BJ (cell line): ENCODE measurements at places on chromosomes 5 and 9.

GRCh38 chr9:87020169-87020950 is 73.1 kb upstream of the GAS1 start:
- no peak for DNase-seq

- DNase-seq: no peak
Observed at GRCh38 chr9:9002826-9003583, 1203.4 kb upstream of the DMAC1 start.

DNA sequence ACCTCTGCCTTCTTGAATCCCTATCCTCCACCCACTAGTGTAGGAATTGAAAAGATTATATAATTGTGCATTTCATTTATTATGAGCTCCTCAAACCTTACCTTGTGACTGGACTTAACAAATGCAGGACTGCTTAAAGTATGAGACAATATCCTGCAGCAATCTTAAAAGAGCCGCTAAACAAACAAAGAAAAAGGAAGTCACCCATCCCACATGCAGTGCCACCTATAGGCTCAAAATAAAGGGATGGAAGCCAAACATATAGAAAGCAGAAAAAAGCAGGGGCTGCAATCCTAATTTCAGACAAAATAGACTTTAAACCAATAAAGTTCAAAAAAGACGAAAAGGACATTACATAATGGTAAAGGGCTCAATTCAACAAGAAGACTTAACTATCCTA is 8.7 kb downstream of the PCAT7 start:
- DNase-seq: no peak

DNA sequence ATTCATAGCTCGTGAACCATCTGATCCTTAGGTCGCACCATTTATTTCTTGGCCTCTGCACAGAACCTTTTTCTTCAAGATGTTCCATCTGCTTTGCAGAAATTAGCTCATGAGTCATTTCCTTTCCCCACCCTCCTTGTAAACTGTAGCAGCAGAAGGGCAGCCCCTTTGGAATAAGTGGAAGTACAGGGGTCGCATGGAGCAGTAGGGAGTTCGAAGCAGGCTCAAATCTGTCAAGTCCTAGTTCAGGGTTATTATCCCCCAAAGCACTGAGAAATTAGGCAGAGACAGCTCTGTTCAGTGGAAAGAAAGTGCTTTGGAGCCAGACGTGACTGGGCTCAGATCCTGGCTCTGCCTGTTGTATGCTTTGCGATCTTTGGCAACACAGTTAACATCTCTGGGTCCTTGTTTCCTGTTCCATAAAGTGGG is 84.2 kb downstream of the SGCD start:
- peak; percentile 64 for DNase-seq

GRCh38 chr5:32500181-32500580 is 55.6 kb upstream of the ZFR start:
- DNase-seq: no peak

DNA sequence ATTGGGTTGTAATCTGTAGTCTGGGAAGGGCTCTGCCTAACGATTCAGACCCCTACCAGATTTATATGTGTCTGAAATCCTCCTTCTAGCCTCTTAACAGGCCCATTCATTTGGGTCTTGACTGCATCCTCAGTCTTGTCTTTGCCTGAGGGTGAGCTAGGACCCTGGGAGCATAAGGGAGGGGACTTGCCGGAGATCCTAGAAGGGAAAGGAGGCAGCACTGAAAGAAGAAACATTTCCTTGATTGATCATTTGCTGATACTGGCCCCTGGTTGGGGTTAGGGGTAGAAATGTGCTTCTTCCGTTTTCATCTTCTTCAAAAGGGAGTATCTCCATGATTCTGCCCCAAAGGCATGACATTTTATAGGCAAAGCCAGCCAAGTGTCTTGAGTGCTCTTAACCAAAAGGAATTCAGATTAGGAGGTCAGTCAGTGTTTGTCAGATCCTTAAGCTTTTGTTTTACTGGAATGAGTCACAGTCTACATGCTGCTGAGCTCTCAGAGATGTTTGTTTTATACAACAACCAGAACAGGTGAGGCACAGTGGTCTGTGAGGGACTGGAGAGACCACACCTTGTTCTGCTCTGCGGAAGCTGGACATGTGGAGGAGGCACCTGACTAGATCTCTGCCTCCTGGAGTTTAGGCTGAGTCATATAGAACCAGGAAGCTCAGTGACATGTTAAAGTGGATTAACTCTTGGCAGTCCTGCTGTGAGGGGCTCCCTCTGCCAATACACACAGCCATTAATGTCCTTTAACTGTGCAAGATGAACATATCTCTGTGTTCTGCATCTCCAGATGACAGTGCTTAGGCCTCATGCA is 37.7 kb downstream of the PCDHAC2 start:
- no peak for DNase-seq

- DNase-seq: no peak
Observed at GRCh38 chr9:87250205-87250604, 247.5 kb upstream of the DAPK1 start.

GRCh38 chr9:38000735-38001134 is 68.3 kb downstream of the SHB start:
- no peak for DNase-seq

DNA sequence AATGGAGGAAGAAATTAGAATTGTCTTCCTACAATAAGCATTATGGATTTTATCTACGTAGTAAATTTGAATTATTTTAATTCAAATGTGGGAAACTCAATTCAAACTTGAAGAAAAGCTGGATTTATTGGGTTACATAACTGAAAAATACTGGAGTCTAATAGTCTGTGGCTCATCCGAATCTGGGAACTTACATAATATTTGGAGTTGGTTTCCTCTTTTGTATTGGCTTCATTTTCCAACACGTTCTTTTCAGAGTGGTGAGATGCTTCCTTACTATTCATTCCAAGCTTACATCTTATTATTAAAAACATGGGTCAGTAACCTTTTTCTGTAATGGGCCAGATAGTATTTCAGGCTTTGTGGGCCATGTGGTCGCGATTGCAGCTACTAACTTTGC is 164.8 kb downstream of the ARHGAP26 start:
- DNase-seq: no peak

DNA sequence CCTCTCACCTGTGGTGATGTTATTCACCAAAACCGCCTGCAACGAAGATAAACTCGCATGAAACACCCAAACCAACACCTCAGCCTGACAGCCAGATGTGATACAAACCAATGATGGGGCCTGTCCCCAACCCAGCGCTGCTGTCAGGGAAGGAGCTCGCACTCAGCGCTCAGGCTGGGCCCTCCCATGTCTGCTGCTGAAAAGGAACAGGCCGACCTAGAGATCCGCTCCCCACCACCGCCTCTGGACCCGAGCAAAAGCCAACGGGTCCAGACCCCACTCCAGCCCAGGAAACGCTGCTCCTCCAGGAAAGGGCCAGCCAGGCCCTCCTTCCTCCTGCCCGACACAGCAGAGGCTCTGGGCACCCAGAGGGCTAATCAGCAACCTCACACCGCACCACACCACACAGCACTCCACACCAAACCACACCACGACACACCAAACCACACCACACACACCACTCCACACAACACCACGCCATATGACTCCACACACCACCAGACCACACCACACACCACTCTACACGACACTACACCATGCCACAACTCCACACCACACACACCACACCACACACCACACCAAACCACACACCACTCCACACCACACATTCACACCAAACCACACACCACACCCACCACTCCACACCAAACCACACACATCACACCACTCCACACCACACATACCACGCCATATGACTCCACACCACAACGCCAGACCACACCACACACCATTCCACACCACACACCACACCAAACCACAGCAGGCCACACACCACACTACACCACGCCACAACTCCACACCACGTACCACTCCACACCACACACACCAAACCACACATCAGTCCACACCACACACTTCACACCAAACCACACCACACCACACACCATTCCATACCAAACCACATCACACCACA is 46.5 kb downstream of the GOLM1 start:
- no peak for DNase-seq

- DNase-seq: no peak
Observed at GRCh38 chr5:67809589-67809988, 406.0 kb upstream of the PIK3R1 start.

DNA sequence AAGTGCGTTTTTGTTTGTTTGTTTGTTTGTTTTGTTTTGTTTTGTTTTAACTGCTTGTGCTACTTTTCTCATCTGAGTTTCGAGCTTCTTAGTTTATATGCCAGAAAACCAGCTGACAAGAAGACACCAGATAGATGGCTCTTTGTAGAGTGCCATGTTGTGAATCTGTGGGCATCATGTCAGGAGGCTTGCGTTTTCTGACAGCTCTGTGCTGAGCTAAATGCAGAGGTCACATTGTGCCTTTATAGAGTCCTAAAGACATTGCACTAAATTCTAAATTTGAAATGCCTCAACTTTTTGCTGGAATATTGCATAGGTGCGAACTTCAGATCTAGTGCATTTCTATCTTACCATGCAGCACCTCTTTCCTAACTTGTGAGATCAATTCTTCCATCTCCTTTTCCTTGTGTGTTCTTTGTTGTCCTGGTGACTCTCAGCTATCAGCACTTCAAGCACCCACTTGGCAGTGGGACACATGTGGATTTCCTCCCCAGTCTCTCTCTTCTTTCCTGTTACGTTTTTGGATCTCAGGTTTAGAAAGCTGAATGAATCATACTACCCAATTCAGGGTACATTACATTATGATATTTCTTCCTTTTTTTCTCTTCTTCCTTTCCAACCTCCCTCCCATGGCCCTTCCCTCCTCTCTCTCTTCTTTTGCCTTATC is 379.0 kb upstream of the RPS23 start:
- no peak for DNase-seq

- no peak for DNase-seq
Observed at GRCh38 chr5:3394891-3395599, 200.6 kb upstream of the IRX1 start.

DNA sequence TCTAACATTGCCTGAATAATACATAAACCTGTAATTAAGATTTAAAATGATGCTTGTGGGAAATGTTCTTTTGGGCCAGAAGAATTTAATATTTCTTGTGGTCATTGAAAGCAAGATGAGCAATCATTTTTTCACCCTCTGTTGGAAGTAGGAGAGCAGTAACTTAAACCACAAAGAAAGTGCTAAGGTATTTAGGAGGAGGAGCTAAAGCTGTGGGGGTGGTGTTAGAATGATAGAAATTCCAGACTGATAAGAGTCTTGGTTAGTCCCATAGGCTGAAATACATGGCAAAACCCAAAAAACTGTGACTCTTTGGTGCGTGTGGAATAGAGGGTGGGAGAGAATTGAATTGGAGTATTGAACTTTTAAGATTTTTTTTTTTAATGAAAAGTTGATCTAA is 247.0 kb downstream of the YTHDC2 start:
- DNase-seq: no peak

- DNase-seq: no peak
Observed at GRCh38 chr5:107012371-107012770, 658.4 kb downstream of the EFNA5 start.

- no peak for DNase-seq
Observed at GRCh38 chr9:134606951-134607731, 34.5 kb upstream of the COL5A1 start.

GRCh38 chr5:37552161-37552560 is 173.0 kb downstream of the WDR70 start:
- no peak for DNase-seq

DNA sequence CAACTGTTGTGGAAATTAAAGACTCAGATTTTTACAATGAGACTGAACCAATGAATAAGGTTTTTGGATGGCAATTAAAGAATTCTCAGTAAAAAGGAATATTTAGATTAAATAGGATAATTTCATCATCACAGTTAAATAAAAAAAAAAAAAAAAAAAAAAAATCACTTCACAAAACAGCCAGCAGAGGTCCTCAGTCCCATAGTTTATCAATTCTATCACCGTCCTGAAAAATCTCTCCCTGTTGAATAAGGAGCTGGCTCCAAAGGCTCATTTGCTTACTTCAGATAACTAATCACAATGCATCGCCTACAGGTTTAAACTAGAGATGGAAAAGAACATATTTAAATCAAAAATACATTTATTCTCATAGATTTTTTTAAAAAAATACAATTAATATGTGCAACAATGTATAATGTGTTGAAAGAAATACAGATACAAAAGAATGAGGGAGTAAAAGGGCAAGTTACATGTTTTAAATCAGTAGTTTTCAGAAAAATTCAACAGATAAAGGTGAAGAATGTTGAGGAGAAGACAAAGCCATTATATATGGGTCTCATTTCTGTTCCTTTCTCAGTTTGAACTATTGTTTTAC is 175.8 kb upstream of the CHD1 start:
- no peak for DNase-seq

DNA sequence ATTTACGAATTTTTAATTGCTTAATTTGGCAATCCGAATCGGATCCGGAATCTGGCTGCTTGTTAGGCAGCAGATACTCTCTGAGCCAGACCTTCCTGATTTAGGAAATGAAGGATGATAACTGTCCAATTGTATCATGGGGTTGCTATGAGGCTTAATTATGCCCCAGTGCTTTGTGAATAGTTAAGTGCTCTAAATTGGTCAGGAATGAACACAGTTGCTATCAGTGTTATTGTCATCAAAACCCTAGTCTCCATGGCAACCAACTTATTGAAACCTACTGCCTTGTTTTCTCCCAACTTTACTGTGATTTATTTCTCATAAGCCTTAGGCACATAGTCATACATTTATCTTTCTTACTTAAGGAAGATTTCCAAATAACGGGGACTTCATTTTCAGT is 47.9 kb downstream of the MAMDC2 start:
- DNase-seq: no peak

GRCh38 chr5:169408171-169408570 is 107.2 kb upstream of the SLIT3 start:
- DNase-seq: no peak

DNA sequence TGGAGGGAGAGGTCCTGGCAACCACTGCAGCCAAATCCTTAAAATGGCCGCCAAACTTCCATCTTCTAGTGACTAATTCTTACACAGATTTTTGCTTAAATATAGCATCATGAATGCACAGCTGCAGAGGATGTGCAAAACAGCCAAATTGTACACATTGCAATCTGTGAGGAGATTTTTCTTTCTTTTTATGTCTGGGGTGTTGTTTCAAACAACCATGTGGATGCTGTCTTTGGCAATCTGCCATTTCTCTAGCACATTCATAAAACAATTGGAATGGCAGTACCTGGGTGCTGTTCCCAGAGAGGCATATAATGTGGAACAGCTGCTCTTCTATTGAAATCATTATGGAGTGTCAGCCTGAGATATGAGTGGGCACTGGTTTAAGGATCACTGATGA is 1082.9 kb upstream of the SEMA6A start:
- DNase-seq: no peak

GRCh38 chr5:111730659-111731382 is 26.2 kb downstream of the NREP start:
- DNase-seq: no peak

GRCh38 chr9:79015951-79016350 is 555.8 kb upstream of the TLE4 start:
- no peak for DNase-seq

- no peak for DNase-seq
Observed at GRCh38 chr5:135229679-135230132, 169.3 kb downstream of the MACROH2A1 start.

GRCh38 chr9:133905493-133905892 is 86.6 kb downstream of the VAV2 start:
- no peak for DNase-seq

GRCh38 chr9:115951977-115952376 is 201.6 kb upstream of the PAPPA start:
- no peak for DNase-seq

- DNase-seq: no peak
Observed at GRCh38 chr5:5883562-5883961, 461.1 kb downstream of the ICE1 start.
